ENCODE measurements at places on chromosomes 1 and 21. TPM values are rescaled to one million over a fixed set of nuclear protein-coding genes. Genes with fewer than 3 reads are reported as not detected.

The ARHGAP30 gene
- 5.4 TPM for total RNA-seq

The LGR6 gene
- total RNA-seq = 1.6 TPM

The CYP4Z1 gene
- not detected for total RNA-seq

DNA sequence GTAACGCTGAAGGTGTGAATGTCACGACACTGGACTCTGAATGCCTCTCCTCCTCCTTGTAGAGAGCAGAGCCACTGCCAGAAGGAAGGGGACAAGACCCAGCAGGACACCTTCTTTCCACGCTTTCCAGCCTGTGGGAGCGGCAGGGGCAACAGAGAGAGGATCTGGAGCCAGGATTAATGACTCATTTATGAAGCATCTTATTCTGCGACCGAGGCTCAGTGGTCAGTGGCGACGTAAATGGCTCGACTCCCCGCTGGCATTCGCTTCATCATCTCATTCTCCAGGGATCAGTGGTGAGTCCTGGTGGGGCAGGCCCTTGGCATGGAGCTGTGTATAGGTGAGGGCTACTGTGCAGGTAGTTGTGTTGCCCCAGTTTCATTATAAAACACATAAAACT lies 4.6 kb downstream of the SLC37A1 start:
- no peak overlapping the region for H3K4me3 ChIP-seq
- H3K36me3 ChIP-seq = no peaks in the 10 kb centered on the region
- DNase-seq = no peak

GRCh38 chr1:212691561-212692071 lies 8.0 kb downstream of the BATF3 start:
- no peaks in the 10 kb centered on the region for H3K4me1 ChIP-seq
- no peak for DNase-seq
- no peaks in the 10 kb centered on the region for H3K36me3 ChIP-seq
- H3K4me3 ChIP-seq = no peak overlapping the region
- H3K27me3 ChIP-seq = no peaks in the 10 kb centered on the region
- no peak overlapping the region for H3K27ac ChIP-seq
